CD8-positive, alpha-beta memory T cell (primary cell): ENCODE measurements at places on chromosomes 16 and 17. TPM values are rescaled to one million over a fixed set of nuclear protein-coding genes. Genes with fewer than 3 reads are reported as not detected.

DNA sequence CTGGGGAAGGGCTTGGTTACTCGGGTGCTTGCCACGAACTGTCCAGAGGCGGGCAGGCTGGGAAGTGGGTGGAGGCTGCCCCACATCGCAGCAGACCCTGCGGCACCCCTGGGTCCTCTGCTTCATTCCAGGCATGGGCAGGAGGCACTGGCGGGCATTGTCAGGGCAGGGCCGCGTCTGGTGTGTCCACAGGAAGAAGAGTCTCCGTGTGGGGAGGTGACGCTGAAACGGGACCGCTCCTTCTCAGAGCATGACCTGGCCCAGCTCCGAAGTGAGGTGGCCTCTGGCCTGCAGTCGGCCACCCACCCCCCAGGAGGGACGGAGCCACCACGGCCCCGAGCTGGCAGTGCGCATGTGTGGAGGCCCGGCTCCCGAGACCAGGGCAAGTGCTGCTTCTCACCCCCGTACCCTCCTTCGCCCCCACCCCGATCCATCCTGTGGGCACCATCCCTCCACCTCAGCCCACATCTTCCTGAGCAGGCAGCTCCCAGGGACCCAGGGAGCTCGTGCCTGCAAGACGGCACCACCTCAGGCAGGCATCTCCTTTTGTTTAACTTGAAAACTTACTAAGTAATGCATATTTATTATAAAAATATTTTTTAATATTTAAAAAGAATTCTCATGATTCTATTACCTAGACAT is 14.3 kb upstream of the TCF25 start:
- DNase-seq, result no peak

Gene C17orf113
- 0.10 TPM for polyA plus RNA-seq

- peak; percentile 41 for DNase-seq
These were observed 5.9 kb upstream of the MAP2K3 start for GRCh38 chr17:21278450-21279197.

Gene CACNG1
- not detected for polyA plus RNA-seq

- no peak for DNase-seq
These were observed 50.8 kb downstream of the AKAP1 start for GRCh38 chr17:57135789-57136291.

GRCh38 chr17:35170968-35171771 is 23.0 kb downstream of the SLC35G3 start:
- no peak for DNase-seq

- DNase-seq, result no peak
These were observed 902 bp downstream of the KAT2A start for GRCh38 chr17:42120161-42120769.

DNA sequence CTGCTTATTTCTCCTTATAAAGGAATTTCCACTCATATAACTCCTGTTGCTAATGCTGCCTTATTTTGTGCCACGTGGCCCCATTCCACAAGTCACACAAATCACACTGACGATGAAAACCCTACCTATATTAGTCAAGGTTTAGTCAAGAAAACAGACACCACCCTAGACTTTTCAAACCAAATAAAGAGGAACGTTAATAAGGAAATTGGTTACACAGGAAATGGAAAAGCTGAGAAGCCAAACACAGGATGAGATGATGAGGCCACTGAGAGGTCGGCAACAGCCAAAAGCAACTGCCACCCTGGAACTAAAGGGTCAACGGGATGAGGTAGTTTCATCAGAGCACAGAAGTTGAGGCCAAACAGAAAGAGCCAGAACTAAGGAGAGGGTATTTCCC is 47.3 kb upstream of the ALOX12 start:
- DNase-seq, result no peak
